Cerebellum (tissue), 4 donors: ENCODE measurements at places on chromosomes 3 and 15. TPM values are rescaled to one million over a fixed set of nuclear protein-coding genes. Genes with fewer than 3 reads are reported as not detected.

The SAMMSON gene
- not detected for total RNA-seq

The SELENOK gene
- 52.4 TPM for total RNA-seq

The COL6A5 gene
- total RNA-seq: 1.5 TPM

The ALPK3 gene
- total RNA-seq: 2.3 TPM

The GOLGA6L9 gene
- total RNA-seq: 9.5 TPM

The HYKK gene
- 1.00 TPM for total RNA-seq

GRCh38 chr3:26559227-26559626 lies 63.3 kb upstream of the LRRC3B start:
- no peak for DNase-seq

DNA sequence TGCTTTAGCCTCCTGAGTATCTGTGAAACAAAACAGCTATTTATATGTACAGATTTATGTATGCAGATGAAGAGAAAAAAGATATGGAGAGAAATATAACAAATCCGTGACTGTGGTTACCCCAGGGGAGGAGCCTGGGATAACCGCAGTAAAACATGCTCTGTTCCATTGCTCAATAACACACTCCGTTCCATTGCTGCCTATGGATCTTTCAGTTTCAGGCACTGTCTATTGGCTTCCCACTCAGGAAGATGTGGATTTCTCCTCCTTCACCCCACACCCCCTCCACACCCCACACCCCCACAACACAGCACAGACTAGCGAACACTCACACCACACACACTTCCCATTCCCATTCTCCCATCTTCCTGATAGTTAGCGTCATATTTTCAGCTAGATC lies 47.9 kb downstream of the CDCP1 start:
- DNase-seq: no peak

DNA sequence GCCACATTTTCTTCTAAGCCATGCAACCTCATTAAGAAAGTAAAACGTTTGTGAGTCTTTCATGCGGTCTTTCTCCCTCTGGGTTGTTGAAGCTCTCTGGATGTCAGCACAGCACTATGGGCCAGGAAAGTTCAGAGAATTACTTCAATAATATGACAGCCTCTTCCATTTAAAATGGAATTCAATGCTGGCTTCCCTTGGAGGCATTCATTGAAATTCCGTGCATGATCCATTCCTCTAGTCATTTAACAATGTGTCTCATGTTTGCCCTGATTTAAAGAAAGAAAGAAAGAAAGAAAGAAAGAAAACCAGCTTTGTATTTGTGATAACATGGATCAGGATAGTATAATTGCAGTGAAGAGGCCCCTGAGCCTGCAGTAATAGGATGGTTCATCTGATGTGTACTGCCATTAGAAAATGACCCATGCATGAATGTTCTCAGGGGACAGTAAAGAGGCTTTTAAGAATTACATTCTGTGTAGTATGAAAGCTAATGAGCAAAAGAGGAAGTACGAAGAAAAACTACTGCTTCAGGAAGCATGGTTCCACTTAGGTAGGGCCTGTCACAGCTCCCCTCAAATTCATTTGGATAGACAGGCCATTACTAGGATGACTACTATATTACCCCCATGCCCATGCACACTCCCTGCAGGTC lies 146.0 kb downstream of the ARPP21 start:
- no peak for DNase-seq

DNA sequence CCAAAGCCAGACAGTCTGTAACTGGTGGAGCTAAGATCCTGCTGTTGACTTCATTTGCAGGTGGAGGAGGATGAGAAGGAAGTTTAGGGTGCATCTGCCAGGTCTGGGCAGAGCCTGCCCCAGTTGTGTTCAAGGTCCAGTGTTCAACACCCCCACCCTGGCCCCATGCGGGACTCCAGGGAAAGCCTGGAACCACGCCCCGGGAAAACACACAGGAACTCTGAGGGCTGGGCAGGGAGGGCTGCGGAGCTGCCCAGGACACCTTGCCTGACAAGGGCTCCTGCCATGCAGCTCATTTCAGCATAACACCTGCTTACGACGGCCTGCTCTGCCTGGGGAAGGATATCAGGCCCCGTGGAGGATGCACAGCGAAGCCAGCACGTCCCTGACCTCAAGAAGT lies 286.3 kb downstream of the XXYLT1 start:
- no peak for DNase-seq

GRCh38 chr15:84826369-84826823 lies 9.2 kb downstream of the ALPK3 start:
- DNase-seq: no peak

GRCh38 chr15:93706495-93707292 lies 524.7 kb upstream of the MCTP2 start:
- no peak for DNase-seq

DNA sequence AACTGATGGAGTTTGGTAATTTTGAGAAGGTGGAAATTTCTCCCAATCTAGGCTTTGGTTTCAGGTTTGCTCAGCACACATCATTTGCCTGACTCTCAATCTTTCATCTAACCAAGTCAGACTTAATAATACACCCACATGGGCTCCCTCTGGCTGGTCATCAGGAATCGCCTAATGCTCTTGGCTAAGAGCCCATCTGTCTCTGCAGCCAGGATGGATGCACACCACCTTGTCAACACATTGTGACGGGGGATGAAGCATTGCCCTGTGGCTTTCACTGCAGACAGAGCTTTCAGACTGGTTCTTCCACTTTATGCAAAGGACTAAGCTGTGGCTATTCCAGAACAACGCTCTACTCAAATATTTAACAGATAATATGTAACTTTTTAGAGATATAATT lies 3.0 kb upstream of the HDGFL3 start:
- DNase-seq: peak; percentile 73

DNA sequence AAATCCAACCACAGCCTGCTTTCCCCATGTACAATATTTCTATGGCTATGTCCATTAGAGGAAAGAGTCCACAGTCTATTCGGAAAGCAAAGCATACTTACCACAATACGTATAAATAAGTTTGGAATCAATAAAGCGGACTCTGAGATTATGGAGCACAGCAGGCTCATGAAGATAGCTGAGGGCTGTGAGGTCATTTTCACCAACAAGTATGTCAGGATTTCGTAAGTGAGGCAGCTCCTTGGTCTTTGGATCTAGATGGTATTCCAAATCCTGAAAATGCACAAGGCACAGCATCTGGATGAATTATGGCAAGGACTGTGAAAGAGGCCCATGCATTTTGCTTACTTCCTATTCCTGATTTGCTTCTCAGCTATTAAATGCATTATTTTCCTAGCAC lies 100.4 kb downstream of the MYO5A start:
- no peak for DNase-seq

DNA sequence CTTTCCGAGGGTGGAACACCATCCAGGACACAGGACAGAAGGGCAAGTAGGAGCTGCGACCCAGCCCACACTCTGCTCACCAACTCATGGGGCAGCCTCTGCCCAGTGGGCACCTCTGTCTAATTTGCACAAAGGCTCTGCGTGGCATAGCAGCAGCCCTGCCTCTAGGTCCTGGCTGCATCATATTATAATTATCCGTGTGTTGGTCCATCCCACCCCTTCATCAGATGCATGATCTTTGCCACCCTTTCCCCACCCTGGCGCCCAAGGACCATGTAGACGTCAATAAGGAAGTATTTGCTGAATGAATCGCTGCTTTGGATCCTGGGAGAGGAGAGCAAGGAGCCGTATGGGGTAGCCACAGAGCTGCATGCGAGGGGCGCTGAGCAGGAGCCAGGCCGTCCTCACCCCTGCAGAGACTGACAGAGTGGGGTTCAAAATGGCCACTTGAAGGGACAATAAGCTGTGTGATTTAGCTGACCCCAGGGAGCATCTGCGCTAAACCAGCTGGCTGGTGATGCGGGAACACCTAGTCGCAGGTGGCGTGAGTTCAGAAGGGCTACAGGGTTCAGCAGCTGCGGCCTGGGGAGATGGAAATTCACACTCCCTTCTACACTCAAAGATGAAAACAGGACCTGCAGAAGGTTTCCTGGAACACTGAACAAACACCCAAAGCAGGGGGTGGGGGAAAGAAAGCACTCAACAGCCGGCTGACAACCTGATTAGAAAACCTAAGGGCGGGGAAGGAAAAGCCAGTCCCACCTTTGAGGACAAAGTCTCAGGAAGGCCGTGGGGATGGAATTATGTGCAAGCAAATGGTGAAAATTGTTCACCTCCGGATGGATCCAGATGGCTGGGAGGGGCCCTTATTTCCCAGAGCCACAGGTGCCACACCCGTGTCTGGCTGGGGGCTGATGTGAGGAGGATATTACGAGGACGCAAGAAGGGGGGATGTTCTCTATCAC lies 6.4 kb downstream of the MGLL start:
- DNase-seq: no peak

DNA sequence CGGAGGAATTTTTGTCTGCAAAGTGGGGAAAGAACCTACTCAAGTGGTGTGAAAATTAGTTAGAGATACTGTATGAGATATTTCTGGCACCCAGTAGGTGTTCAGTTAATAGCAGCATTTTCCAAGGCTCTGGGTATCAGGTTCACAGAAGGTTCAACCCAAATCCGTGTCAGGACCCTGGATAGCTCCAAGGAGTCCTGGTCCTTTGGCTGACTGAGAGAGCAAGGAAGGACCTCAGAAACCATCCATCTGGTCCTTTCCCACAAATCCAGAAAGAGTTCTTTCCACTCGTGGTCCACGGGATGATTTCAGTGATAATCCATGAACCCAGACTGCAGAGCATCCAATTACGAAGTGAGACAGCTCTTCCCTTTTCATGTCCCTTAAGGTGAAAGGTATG lies 51.4 kb downstream of the SLC6A11 start:
- DNase-seq: no peak

DNA sequence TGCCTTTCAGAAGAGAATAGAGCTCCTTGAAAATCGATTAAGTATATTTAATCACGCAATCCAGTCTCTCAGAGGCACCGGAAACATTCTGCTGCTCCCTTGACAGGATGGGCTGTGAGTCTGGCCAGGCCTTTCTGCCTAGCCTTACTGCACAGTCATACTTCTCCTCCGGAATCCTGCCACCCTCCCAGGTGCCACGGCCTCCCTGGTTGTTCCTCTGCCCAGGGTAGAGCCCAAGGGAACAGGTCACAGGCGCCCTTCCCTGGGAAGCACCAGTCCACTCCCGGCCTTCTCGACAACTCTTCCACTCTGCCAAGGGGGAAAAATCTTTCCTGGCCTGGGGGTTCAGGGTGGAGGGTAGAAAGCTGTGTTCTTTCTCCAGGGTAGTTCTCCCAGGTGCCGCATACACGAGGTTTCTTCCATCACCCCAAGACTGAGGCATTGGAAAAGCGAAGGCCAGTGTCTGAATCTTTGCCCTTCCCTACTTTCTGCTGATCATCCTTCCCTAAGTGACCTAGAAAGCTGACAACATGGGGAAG lies 17.4 kb upstream of the SYNM start:
- no peak for DNase-seq

DNA sequence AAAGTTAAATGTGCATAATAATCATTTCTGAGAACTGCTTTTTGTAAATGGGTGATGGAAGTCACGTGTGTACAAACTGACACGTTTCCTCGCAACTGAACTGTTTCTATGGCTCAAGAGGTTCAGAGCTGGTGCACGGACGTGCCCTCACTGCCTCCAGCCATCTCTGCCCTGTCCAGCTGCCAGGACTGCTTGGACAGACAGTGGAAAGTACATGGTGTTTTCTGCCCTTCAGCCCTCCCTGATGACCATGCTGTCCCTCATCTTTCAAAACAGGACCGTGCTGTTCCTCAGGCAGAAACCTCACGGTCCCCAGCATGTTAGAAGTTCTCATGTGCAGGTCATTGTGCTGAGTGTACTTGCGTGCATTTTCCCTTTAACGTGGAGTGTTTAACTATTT lies 38.7 kb downstream of the GJD2 start:
- DNase-seq: no peak

DNA sequence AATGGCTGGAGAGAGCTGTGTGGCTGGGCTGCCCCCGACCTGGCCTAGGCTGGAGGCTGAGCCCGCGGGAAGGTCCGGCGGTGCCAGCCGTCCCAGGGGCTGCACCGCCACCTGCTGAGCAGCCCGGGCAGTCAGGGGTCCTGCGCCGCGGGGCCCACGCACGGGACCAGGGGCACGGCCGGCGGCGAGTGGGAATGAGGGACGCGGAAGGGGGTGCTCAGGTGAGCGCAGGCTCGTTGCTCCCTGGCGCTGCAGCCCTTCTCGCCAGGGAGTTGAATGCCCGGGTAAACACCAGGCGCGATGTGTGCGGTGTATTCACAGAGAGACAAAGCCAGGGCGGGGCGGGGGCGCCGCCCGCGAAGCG lies 666 bp upstream of the SEMA3F start:
- DNase-seq: no peak

DNA sequence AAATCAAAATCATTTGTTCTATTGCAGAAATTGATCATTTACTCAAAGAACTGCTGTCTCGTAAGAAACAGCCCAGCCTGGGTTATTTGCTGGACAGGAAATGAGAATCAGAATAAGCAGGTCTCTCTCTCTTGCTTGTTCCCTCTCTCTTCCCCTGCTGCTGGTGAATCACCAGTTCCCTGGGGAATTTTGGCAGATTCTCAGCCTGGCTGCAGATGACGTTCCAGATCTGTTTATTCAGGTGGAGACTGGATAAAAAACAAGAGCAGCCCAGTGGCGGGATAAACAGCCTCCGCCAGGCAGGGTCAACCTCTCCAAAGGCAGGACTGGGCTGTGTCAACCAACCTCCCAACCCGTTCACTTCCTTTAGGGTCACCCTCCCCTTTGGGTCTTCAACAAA lies 72.1 kb downstream of the LRIG1 start:
- peak; percentile 77 for DNase-seq

DNA sequence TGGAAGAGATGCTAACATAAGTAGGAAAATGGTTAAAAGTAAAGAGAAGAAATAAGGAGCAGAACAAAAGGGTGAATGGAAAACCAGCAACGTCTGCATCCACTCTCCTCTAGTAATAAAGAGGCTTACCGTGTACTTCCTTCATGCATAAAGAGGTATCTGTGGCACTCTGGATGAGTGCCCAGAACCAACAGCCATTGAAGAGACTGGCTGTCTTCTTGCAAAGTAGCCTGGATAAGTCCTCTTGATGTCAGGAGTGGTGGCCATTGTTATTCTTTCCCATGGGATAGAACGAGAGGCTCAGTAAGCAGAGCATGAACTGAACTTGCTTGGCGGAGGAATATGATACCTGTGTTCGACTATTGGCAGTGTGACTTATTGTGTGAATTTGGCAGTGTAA lies 186.2 kb upstream of the RASGRP1 start:
- DNase-seq: no peak
